CD4-positive, alpha-beta T cell (primary cell): ENCODE measurements at places on chromosomes 3 and 15.

GRCh38 chr15:65413760-65414144 is 9.0 kb downstream of the IGDCC4 start:
- DNase-seq = no peak

DNA sequence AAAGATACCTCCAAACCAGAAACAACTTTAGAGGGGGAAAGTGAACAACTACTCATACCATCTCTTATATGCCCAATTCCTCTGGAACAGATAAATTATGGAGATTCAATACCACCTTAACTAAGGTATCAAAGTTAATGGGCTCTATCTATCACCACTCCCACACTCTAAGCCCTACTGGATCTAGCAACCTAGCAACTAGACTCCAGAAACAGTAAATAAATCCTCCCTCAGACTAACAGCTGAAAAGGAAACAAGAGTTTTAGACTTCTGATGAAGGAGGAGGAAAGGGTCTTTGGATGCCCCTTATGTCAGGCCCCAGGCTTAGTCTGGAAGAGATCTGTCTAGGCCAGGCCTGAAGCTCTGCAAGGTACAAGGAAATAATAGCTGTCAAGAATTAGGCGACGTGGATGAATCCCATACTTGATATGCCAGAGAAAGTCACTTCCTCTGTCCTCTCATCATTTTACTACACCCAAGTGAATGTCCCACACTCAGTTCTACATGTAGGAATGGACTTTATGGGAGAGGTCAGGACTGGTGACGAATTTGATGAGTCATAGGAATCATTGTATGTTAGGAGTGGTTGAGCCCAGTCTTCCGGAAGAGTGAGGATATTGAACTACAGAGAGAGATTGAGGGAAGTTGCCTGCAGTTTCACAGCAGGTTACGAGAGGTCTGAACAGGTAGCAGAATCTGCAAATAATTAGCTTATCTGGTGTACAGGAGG is 113.8 kb downstream of the AKAP13 start:
- DNase-seq = no peak

GRCh38 chr15:101193120-101193644 is 58.7 kb downstream of the CHSY1 start:
- DNase-seq = no peak

DNA sequence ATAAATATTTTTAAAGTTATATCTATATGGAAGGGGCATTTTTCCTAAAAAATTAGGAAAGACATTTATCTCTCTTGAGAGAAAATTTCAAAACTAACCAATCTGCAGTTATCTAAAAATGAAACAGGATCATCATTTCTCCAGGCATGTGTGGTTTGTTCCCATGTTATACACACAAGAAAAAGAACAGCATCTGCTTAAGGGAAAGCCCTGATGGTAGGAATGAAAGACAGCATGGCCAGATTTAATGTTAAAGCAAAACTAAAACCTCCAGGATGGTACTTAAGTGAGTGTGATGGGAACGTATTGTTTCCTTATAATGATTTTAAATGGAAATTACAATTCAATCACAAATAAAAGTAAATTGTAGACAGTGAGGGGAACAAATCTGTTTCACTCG is 46.2 kb upstream of the GYG1 start:
- DNase-seq = no peak

- no peak for DNase-seq
Observed at GRCh38 chr3:46958467-46959160, 17.9 kb downstream of the CCDC12 start.

- DNase-seq = no peak
Observed at GRCh38 chr15:66065325-66065724, 188.2 kb downstream of the MEGF11 start.

DNA sequence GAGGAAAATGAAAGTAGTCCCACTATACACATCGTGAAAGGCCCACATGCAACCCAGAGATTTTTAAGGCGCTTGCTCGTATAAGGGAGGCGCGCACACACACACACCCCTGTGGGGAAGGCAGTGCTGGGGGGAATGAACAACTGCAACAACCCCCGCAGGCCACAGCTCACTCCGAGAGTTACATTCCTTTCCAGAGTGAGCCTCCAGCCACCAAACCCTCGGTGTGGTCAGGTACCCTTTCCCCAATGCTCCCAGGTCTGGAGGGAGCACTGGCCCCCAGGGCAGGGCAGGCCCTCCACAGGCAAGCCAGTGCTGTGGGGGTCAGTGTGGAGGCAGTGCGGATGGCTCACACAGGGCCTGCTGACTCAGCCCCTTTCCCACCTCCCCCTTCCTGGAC is 115.6 kb downstream of the OCA2 start:
- DNase-seq = no peak
